Mesenteric fat pad (tissue), 1 donor: ENCODE measurements at places on chromosomes 5 and 9. TPM values are rescaled to one million over a fixed set of nuclear protein-coding genes. Genes with fewer than 3 reads are reported as not detected.

Gene PGM5
- 17.6 TPM for total RNA-seq

Gene TGFBI
- 254 TPM for total RNA-seq

Gene ACOT12
- total RNA-seq: not detected

- DNase-seq: no peak
These were observed 86.6 kb upstream of the SLC24A2 start for GRCh38 chr9:19875291-19875920.

DNA sequence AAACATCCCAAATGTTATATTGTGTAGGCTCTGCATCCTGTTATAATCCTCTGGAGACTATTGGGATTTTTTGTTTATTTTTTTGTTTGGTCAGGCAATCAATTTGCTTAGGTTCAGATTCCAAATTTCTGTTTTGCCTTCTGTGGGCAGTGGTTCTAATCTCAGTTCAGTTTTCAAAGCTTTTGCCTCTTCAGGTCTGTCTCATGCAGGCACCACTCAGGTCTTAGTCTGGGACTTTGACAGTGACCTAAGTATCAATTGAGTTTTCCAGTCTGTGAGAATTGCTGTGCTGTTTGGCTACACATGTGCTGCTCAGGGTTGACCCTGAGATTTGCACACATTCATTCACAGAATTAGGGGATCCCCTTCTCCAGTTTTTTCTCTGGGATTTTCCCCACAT, 14.1 kb downstream of the SNX2 start:
- DNase-seq: no peak

DNA sequence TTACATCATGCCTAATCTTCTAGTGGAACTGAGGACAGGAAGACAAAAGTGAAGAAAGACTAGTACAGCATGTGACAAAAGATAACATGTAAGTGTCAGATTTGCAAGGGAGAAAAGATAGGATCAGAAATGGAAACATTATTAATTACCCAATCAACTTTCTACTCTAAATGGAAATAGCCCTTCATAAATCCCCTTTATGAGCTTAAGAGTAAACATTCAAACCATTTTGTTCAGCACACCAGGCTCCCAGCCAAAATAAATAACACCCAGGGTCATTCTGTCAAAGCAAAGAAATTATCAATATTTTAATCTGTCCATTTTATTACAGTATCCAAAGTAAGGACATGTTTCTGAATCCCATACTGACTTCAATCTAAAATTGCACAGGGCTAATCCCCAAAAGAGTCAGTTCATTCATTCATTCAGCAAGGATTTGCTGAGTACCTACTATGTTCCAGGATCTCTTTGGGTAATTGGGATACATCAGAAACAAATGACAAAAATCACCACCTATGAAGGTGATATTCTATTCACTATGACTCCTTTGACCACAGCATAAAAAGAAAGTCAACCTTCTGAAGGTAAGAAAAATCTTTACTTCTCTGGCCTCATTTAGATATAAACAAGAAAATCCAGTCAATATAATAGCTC, 5.3 kb downstream of the PRELID2 start:
- DNase-seq: no peak

DNA sequence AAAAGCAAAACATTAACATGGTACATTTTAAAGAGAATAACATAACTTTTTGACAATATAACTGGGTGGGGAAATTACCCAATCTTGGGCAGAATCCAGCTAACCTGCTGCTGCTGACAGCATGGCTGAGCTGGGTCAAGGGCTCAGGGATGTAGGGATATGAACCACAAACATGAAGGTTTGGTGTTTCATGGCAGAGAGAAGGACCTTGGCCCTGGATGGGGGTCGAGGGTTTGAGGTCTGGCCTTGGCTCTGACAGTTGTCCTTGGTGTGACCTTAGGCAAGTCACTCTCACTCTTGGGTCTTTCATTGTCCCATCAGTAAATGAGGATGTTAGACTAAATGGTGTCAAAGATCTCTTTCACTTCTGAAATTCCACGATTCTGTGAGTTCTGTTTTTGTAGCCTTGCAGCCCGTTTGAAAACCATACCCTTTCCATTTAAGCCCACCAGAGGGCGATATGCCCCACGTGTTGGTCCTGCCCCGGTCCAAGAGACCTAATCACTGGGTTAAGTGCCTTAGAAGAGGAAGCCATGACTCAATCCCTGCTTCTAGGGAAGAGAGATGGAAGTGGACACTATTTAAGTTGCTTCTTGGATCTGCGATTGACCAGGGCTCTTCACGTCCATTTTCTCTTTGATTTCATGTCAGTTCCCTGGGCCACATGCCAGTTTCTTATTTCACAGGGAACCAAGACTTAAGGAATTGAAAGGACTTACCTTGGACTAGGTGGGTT, 56.8 kb upstream of the TEX48 start:
- no peak for DNase-seq

GRCh38 chr9:2618289-2618688, 3.3 kb upstream of the VLDLR start:
- DNase-seq: no peak

- DNase-seq: no peak
These were observed 101.3 kb downstream of the PAM start for GRCh38 chr5:102856389-102856777.

DNA sequence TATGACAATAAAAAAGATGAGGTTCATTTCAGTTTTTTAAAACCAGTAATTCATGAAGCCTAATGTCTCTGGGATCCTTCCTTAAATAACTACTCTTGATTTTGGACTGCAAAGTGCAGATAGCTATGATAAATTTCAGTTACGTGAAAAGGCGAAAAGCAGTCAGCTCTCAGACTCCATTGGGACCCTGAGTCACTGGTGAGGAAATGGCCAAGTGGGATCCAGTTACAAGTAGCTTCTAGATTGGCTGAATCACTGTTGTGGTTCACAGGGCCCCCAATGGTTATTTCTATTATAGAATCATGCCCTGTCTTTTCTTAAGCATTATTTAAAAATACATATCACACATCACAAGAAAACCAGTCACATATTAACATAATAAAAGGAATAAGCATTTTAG, 31.1 kb upstream of the PPP3R2 start:
- DNase-seq: no peak

DNA sequence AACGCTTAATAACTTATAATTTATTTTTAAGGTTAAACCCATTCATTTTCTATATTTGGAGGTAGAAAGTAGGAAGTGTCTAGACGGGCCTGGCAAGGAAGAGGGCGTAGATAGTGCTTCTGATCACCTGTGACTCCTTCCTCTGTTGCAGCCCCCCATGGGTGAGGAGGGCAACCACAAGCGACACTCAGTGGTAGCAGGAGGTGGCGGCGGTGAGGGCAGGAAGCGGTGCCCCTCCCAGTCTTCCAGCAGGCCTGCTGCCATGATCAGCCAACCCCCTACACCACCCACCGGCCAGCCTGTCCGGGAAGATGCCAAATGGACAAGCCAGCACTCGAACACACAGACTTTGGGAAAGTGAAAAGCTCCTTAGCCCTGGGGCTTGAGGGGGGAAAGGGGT, 36.7 kb downstream of the FAXDC2 start:
- DNase-seq: peak; percentile 62
